ENCODE measurements at places on chromosomes 12 and 14. TPM values are rescaled to one million over a fixed set of nuclear protein-coding genes. Genes with fewer than 3 reads are reported as not detected.

- no peak for DNase-seq
Observed at GRCh38 chr14:94034886-94035285, 8.7 kb downstream of the OTUB2 start.

- no peak for DNase-seq
Observed at GRCh38 chr12:41264281-41264680, 76.2 kb downstream of the PDZRN4 start.

GRCh38 chr14:23376482-23377197 is at the start of gene CMTM5:
TSS of gene CMTM5 (plus strand) at chr14:23377046. CDS start at chr14:23377252, 206 bp downstream.
- peak; percentile 57 for DNase-seq

- peak; percentile 41 for DNase-seq
Observed at GRCh38 chr14:51922624-51923023, 62.2 kb downstream of the GNG2 start.

The NKX2-1 gene
- 0.25 TPM for total RNA-seq

The ITFG2 gene
- total RNA-seq = 14.3 TPM

Data from right cardiac atrium (tissue), 5 donors.